ENCODE measurements at places on chromosomes 3 and 15.

- no peak for DNase-seq
Measured at GRCh38 chr3:67699882-67700281, 45.5 kb upstream of the SUCLG2 start.

- no peak for DNase-seq
Measured at GRCh38 chr3:45236964-45237363, 10.9 kb upstream of the TMEM158 start.

DNA sequence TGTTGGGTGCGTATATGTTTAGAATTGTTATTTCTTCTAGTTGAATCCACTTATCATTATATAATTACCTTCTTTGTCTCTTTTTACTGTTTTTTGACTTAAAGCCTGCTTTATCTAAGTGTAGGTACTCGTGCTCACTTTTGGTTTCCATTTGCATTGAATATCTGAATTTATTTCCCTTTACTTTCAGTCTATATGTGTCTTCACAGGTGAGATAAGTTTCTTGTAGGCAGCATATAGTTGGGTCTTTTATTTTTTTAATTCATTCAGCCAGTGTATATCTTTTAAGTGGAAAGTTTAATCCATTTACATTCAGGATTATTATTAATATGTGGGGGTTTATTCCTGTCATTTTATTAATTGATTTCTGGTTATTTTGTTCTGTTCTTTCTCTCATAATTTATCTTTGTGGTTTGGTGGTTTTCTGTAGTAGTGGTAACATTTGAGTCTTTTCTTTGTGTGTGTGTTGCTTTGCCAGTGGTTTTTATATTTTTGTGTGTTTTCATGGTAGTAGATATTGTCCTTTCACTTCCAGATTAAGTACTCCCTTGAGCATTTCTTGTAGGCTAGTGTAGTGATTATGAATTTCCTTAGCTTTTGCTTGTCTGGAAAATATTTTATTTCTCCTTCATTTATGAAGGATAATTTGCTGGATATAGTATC is 27.3 kb downstream of the STT3B start:
- no peak for DNase-seq

GRCh38 chr3:181631901-181632300 is 79.8 kb upstream of the SOX2 start:
- DNase-seq = no peak

DNA sequence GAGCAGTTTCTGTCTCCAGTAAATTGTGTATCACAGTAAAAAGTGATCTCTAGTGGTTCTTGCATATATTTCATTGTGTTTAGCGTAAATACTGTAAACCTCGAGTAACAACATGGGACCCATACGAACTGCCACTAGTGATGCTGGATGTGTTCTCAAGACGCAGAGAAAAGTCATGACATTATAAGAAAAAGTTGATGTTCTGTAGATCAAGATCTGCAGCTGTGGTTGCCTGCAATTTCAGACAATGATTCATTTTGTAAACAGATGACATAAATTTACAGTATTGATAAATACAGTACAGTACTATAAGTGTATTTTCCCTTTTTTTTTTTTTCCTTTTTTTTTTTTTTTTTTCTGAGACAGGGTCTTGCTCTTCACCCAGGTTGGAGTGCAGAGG is 100.1 kb downstream of the DPH6 start:
- DNase-seq = no peak

DNA sequence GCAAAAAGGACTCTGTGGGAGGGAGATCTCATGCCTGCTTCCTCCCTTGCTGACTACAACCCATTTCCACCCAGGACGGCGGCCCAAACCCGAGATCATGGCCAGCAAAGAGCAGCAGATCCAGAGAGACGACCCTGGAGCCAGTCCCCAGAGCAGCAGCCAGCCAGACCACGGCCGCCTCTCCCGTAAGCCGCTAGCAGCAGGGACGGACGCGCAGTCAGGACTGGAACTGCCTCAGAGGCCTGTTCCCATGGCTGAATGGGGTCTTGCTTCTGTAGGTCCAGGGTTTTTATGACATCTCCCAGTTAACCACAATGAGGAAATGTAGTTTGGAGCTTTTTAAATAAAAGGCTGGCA is 67.2 kb downstream of the BOC start:
- DNase-seq = no peak

- no peak for DNase-seq
Measured at GRCh38 chr3:138043266-138044029, 33.5 kb downstream of the CLDN18 start.

DNA sequence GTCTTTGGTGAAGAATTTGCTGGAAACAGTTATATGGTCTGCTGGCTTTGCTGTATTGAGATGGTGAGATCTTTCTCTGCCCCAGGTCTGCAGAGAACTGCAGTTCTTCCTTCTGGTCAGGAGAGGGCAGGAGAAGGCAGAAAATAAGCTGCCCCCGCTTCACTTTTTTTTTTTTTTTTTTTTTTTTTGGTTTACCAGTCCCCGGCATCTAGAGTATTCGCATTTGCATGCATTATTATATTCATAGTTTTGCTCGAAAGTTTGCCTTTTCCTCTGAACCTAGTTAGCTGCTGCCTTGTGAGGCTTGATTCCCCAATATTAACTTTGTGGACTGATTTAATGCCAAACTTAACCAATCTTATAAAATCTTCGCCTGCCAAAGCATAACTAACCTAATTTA is 10.6 kb upstream of the PARL start:
- peak; percentile 68 for DNase-seq

GRCh38 chr15:42385206-42385979 is 26.1 kb downstream of the CAPN3 start:
- no peak for DNase-seq

DNA sequence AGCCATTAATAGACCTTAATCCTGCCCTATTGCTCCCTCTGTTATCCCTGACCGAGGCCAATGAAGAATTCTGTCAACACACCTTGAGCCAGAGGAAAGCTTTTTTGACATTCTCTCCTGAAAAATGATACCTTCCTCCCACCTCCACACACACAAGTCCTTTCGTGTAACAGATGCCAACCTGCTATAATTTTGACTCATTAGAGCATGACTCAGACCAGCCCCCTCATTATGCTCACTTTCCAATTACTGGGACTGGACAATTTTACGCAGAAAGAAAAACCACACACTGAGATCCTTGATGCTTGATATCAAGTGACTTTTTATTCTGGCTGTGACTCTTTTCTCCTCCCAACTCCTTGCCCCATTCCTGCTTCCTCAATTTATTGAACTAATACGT is 50.9 kb downstream of the LSAMP start:
- DNase-seq = no peak

DNA sequence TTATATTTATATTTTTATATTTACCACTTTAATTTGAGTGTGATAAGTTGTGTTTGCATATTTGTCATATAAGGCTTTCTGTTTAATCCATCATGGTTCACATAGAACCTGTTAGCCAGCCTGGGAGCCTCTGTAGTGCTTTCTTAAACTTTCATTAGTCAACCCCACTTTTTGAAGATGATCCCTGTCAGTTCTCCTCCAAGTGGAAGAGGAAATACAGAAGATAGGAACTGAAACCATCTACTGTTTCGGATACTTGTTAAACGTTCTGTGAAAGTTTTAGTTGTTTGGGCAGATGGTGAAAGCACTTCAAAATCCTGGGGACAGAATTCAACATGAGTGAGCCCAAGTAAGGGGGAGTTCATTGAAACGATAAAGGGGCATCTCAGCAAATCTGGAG is 4.6 kb upstream of the SAMMSON start:
- DNase-seq = no peak

DNA sequence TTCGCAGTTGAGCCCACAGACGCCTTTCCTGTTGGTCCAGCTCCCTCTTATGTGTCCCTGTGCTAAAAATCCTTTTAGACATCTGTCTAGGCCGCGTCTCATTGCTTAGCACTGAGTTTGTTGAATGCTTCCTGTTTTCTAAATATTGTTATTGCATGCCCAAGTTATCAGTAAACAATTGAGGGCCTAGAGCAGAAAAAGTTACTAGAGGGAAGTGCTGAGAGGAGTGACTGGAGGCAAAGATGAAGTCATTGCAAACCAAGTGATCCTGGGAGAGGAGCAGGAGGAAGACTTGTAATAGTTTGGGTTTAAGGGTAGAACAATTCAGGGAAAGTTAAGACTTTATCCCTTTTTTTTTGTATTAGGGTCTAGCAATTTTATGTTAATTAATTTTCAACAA is 88.1 kb downstream of the DCUN1D1 start:
- no peak for DNase-seq

GRCh38 chr3:194294199-194294894 is 56.8 kb downstream of the CPN2 start:
- DNase-seq = no peak

DNA sequence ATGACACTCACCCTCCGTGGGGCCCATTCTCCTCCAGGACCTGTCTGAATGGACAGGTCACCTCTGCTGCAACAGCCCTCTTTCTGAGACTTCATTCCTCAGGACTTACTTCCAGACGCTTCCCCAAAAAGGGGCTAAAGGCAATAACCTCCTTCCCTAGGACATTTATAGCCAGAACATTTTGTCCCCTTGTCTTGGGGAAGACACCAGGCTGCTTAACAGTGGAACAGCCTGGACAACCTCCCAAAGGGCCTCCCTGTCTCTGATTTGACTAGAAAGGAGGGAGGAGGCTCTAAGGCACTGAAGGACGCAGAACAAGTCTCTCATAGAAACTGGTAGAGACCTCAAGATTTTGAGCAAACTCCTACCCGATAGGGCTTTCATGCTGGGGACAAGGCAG is 32.7 kb downstream of the ADCY5 start:
- no peak for DNase-seq

GRCh38 chr3:71514621-71515020 is 68.9 kb downstream of the FOXP1 start:
- DNase-seq = no peak

DNA sequence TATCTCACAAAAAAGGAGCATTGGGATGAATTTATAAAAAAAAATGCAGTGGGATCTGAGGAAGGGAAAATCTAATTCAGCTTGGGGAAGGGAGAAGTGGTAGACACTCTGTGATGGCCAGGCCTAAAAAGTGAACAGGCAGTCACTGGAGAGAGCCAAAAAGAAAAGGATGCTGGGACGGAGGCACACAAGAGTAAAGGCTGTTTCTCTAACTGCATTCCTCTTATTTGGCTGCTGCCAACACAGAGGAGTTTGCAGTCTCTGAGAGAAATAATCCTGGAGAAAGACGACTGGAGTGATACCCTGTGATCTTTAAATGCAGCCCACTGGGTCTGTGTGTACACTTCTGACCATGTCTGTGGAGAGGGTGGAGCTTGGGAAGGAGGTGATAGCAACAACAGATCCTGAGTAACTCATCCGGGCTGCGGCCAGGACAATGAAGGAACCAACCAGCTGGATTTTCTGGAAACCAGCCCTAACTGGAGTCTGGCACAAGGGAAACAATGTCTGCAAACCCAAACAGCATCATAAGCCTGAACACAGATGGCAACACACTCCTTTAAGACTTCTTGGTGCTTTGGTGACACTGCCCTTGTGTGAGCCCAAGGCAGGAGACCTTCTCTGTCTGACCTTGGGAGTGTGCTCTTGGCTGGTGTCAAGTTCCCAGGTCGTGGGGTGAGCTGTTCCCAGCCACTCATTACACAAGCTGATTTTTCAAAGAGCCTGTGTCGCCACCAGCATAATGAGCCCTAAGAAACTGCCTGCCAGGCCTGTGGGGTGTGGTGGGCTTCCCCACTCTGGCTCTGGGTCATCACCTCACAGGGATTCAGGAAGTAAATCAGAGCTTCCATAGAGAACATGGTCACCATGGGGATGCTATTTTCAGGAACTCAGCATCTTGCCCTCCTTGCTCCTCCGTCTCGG is 8.0 kb downstream of the FYCO1 start:
- no peak for DNase-seq

GRCh38 chr3:149832086-149832485 is 19.1 kb downstream of the RNF13 start:
- no peak for DNase-seq

GRCh38 chr3:136505676-136506075 is 246.5 kb downstream of the STAG1 start:
- DNase-seq = no peak

GRCh38 chr3:189659571-189659970 is 28.4 kb downstream of the TP63 start:
- DNase-seq = no peak

GRCh38 chr15:66883284-66883911 is 181.4 kb downstream of the SMAD6 start:
- no peak for DNase-seq
